Renal cortical epithelial cell (primary cell): ENCODE measurements at places on chromosomes 4 and X. TPM values are rescaled to one million over a fixed set of nuclear protein-coding genes. Genes with fewer than 3 reads are reported as not detected.
A peak's percentile ranks its signal among the peaks of the same experiment; 100 is the strongest.

DNA sequence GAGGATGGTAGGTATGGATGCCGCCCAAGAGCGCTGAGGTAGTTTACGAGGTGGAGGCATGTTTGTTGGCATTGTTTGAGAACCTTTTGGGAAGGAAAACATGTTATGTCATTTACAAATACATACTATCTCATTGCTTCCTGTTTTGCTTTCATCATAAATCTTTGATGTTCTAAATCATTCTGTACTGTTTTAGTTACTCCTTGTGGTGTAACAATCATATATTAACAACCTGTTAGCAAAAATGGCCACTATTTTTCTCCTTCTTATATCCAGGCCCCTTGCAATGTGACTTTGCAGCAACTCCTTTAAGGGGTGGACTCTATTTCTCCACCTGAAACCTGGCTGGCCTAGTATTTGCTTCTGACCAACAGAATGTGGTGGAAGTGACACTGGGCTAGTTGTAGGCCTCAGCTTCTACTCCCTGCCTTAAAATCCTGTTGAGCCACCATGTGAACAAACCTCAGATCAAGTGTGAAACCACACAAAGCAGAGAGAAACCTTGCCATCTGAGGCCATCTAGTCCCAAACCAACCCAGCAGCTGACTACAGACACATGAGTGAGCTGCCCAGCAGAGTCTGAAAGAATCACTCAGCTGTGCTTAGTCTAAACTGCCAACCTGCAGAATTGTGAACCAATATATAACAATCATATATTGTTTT lies 15.8 kb upstream of the CXorf38 start:
- no peak for DNase-seq

GRCh38 chr4:36010397-36010929 lies 233.9 kb downstream of the ARAP2 start:
- no peak for DNase-seq

GRCh38 chrX:15497865-15498264 lies 2.7 kb upstream of the BMX start:
- DNase-seq: peak; percentile 21

- no peak for DNase-seq
Observed at GRCh38 chr4:153346563-153346962, 2.1 kb downstream of the MND1 start.

DNA sequence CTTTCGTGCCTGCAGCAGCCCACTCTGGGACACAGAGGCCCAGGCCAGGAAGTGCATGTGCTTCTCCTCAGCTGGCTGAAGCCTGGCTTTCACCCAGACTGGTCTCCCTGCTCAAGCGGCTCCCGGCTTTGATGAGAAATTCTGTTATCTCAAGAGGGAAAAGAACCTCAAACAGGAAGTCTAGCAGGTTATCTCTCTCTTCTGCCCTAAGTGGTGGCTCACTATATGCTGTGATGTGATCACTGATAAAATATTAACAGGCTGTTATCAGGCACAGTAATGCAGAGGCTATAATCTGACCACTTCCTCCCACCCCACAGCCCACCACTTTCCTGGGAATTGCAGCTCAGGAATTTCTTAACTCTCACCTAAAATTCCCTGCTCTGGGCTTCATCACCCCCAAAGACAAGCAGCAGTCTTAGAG lies 13.3 kb downstream of the CLDN2 start:
- peak; percentile 59 for DNase-seq

DNA sequence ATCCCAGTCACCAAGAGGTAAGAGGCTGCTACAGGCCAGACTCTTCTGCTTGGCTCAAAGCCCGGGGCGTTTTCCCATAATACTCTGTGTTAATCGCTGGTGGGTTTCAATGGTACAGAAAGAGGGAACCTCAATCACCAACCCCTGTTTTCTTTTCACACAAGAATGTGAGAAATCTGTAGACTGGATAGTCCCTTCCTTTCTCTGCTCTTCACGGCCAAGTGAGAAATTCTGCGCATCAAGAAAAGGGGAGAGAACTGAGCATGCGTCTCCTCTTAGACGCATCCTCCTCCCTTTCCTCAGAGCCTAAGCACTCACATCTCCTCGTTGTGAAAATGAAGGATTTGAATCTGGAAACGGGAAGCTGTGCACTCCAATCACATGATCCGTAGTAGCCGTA lies 64.7 kb downstream of the CLNK start:
- no peak for DNase-seq

DNA sequence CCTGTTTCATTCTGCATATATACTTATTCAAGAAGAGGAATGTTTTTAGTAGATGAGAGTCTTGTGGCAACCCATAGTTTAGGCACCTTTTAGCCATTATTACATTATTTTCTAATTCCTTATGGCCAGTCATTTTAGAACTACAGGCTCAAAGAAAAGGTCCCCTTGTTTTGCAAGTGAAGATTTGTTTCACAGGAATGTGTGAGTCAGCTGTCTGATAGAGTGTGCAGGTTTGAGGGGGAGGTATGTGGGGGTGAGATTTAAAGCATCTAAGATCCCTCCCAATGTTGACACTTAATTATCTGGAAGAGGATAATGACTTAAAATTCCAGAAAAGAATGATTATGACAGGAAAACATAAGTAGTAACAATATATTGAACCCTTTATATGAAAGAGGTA lies 495.6 kb downstream of the KCNIP4 start:
- peak; percentile 79 for DNase-seq

GRCh38 chrX:73977542-73978169 lies 326.3 kb upstream of the ZCCHC13 start:
- DNase-seq: peak; percentile 31

GRCh38 chrX:132294776-132295495 lies 75.7 kb upstream of the RAP2C start:
- DNase-seq: no peak

- DNase-seq: no peak
Observed at GRCh38 chr4:26821677-26822503, 38.8 kb upstream of the STIM2 start.

GRCh38 chr4:176782794-176783193 lies 9.9 kb downstream of the VEGFC start:
- no peak for DNase-seq

- DNase-seq: no peak
Observed at GRCh38 chr4:152165846-152166245, 370.0 kb downstream of the FBXW7 start.

GRCh38 chr4:72994670-72995069 lies 74.8 kb downstream of the COX18 start:
- DNase-seq: no peak

Gene RAI2
- total RNA-seq: 0.15 TPM in 1 of 2 replicates, not detected in the other

Gene GYG2
- total RNA-seq: 0.69 and 3.2 TPM in 2 replicates

Gene PPEF2
- total RNA-seq: not detected in 2 replicates

Gene PF4V1
- 10.8 and 13.5 TPM in 2 replicates for total RNA-seq

Gene NKX1-1
- not detected in 2 replicates for total RNA-seq

Gene POLA1
- 9.8 and 11.3 TPM in 2 replicates for total RNA-seq
